Activated naive CD8-positive, alpha-beta T cell treated with anti-CD3 and anti-CD28 coated beads, Interleukin-2, amount 10 ng/mL, durations not matched to agents 7 days and 5 days (primary cell): ENCODE measurements at places on chromosomes 12 and 14. TPM values are rescaled to one million over a fixed set of nuclear protein-coding genes. Genes with fewer than 3 reads are reported as not detected.

DNA sequence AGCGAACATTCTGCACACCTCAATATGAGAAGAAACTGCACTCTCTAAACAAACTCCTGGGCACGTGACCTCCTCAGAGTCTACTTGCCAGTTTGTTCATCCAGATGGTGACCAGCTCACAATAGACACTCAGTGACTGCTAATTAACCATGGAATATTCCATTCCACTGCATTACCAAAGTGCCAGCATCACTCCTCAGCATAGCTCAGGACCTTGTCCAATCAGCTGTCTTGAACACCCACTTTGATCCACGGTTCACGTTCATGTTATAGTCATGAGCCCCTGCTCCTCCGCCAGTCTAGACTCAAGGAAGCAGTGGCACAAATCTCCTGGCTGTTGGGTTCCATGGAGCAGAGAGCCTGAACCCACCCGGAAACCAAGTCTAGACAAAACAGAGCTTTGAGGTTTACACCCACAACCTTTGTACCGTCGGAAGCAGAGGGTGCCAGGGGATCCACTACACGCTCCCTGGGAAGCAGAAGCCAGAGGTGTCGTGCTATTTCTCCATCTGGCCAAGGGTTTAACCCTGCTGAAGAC lies 285.3 kb downstream of the ZFP36L1 start:
- DNase-seq: no peak

The SNRNP35 gene
- total RNA-seq: 33.9 TPM

- no peak for DNase-seq
These were observed 150.3 kb downstream of the SMOC1 start for GRCh38 chr14:70029296-70030132.

DNA sequence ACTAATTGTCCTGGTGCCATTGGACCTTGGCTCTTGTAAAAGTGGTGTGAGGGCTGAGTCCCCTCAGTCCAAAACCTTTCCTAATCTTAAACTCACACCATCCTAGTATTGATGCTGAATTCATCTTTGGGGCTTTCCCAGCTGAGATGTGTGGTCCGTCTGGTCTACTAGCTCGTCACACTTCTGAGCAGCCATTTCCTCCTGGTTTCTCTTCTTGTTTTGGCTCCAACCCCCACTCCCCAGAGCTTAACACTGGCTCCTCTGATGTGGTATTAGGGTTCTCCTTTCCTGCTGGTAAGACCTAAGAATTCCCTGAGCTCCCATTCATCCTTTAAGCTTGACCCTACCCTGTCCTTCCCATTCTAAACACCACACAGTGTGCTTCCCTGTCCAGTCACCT lies 900.6 kb downstream of the VRK1 start:
- DNase-seq: no peak

DNA sequence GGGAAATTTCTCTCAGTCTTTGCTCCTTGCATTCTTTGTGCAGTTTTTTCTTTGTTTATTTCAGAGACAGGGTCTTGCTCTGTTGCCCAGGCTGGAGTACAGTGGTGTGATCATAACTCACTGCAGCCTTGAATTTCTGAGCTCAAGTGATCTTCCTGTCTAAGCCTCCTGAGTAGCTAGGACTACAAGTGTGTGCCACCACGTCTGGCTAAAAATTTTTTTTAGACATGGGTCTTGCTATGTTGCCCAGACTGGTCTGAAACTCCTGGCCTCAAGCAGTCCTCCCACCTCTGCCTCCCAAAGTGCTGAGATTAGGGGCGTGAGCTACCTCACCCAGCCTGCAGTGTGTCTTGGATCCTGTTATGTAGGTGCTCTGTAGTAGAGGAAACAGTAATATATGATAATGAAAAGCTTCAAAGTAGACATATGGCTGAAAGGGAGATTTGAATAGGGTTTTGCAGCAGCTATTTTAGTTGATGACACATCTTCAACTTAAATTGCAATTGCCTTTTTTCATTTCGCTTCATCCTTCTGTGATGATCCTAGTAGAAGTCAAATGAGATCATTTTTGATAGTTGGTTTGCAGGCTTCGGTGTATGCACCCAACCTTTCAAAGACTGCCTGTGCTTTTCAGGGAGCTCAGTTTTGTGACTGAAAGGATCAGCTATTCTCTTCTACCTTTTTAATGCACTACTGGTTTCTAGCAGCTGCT lies 75.4 kb downstream of the FUT8 start:
- no peak for DNase-seq
